Kidney (tissue), 22 donors: ENCODE measurements at places on chromosomes 1 and 21.

DNA sequence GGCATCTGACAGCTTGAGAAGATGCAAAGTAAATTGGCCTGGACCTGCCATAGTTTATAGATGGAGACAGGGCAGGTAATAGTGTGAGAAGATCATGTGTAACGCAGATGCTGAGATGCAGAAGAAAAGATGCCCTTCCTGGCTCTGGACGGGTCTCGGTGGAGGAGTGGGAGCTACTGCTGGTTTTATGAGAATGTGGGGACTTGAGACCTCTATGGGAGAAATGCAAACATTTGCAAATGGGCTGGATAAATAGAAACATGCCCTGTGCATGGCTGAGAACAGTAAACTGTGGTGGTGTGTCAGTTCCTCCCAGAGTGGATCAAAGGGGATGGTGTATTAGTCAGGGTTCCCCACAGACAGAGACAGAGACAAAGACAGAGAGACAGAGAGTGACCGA, 21.9 kb downstream of the UBASH3A start:
- DNase-seq, result no peak

DNA sequence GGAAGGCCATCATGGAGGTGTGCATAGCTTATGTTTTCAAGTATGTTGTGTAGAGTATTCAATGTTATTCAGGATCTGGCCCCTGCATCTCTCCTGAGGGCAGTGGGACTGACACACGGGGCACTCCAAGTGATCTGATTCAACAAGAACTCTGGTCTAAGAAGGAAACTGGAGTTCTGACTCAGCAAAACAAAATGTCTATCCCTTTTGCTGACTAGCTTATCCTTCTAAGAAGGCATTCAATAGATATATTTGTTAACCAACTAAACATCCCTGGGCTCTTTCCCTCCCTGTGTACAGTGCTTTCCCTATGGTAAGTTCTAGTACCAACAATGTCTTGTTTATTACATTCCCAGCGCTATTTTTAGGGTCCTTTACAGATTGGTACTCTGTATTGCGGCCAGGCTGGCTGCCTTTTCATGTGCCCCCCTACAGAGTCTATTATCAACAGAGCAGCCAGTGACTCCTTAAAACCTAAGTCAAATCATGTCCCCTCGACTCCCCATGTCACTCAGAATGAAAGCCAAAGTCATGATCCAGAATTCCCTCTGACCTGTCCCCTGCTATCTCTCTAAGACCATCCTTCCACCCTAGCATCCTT, 304.9 kb downstream of the KCNH1 start:
- DNase-seq, result no peak

DNA sequence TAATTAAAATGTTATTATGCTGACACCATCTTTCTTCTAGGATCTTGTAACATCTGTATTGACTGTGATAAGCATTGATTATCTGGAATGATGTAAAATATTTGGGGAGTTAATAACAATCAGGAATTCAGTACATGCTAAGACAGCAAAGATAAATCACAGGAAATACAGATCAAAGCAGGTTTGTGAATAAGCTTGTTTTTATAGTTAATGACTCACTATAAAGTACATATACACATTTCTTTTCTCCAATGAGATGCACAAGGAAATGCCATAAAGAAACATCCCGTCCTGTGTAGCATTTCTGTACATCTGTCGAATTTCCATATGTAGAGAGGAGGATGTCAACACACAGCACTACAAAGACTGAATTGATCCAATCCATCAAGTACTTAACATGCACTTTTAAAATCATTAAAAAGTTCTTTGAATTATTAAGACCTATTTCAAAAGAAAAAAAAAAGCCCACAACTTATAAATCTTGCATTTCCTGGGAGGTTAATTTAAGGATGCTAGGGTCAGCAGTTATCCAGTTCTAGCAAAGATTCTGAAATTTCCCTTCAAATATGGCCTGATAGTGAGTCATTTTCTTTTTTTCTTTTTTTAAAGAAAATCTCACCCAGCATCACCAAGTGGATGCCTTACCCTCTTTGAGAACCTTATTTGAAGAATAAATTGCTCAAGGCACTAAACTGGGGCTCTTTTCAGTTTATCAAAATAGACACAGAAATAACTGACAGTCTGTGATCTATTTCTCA, 243.2 kb upstream of the NR5A2 start:
- DNase-seq, result no peak

- no peak for DNase-seq
These were observed 69.2 kb upstream of the WLS start for GRCh38 chr1:68301471-68302001.

DNA sequence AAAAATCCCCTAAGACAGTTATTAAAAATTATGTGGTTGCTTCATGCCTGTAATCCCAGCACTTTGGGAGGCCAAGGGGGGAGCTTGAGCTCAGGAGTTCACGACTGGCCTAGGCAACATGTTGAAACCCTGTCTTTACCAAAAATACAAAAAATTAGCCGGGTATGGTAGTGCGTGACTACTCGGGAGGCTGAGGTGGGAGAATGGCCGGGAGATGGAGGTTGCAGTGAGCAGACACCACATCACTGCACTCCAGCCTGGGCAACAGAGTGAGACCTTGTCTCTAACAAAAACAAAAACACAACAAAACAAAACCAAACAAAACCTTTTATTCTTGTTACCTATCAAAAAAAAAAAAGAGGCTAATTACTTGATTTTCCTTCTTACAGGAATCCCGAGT, 2.1 kb downstream of the ELK4 start:
- no peak for DNase-seq

GRCh38 chr21:44601596-44602462, 1.4 kb downstream of the KRTAP10-7 start:
- no peak for DNase-seq

GRCh38 chr1:240691909-240692705, 80.2 kb upstream of the GREM2 start:
- peak; percentile 54 for DNase-seq

DNA sequence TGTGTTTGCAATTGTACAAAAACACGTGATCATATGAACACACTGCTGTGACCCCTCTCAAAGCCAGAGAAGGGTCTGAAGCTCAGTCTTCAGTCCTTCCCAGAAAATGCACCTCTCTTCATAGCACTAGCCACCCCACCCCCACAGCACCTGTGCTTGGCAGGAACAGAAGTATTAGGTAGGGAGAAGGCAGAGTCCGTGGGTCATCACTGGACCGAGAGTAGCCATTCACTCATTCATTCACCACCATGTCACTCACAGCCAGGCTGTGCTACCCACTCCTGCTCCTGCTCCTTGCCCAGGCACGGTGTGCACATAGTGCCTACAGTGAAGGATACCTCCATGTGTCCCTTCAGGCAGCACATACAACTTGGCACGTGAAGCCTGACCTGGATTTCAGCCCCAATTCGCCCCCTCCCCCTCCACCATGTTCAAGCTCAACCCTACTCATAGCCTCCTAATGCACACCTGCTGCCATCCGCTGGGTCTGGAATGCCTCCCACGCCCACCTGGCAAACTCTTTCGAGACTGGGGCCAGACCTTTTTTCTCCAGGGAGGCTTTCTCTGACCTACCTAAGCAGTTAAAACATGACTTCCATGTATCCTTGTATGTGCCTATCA, 81.9 kb upstream of the GALNT2 start:
- DNase-seq, result no peak

GRCh38 chr1:230867101-230867902, 1.0 kb downstream of the C1orf198 start:
- DNase-seq, result peak; percentile 36

- DNase-seq, result peak; percentile 54
These were observed 18.3 kb downstream of the CAPN2 start for GRCh38 chr1:223730479-223731132.

- DNase-seq, result no peak
These were observed 14.3 kb downstream of the TRIM11 start for GRCh38 chr1:228392111-228392936.

- DNase-seq, result no peak
These were observed 20.6 kb upstream of the CENPF start for GRCh38 chr1:214582289-214582891.

DNA sequence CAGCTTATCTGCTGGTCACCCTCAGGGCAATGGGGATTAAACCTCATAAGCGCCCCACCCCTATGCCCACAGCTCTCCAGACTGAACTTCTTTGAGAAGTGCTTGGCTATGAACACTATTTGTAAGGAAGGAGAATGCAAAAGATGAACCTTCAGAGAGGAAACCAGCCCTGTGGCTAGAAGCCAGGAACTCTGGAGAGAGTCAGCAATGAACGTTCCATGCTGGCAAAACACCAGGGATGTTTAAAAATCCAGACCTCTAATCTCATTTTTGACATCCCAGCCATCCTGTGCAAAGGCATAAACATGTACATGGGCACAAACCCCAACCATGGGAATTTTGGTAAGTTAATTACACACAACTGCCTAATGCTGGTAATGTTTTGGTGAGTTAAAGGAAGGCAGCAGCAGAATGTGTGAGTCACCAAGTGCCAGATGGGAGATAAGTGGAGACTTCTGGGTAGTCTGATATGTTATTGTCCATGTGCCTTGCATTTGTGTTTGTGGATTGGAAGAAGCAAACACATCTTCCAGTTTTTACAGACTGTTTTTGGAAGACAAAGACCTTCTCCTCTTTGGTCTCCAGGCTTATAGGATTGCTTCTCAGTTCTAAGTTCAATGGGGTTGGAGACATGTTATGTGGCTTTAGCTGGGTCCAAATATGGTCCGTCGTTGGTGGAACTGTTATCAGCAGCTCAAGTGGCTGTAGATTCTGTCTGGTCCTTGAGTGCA, 174.1 kb upstream of the ETV3 start:
- no peak for DNase-seq

DNA sequence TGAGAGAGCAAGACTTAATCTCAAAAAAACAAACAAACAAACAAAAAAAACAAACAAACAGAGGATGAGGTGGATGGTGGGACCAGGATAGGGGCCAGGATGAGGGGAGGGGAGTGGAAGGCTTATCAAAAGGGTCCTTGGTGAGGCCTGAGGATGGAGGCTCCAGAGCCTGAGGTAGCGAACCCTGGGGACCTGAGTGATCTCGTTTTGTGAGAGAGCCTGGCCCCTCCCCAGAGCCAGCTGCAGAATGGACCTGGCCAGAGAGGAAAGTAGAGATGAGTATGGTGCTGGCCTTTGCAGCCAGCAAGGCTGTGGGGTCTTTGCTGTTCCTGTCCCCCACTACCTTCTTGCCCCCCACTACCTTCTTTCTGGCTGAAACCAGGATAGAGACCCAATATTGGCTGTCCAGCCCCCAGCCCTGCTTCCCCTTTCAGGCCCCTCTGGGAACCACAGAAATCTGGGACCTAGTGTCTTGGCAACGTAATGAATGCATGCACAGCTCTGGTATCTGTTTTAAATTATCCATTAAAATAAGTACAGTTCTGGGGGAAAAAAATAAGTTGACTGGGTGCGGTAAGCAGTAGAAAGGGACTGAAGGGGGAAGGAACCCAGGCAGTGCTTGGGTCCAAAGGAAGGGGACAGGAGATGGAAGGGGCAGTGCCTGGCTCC, 1.1 kb upstream of the LMNA start:
- DNase-seq, result no peak

- DNase-seq, result no peak
These were observed 351.0 kb upstream of the VAMP3 start for GRCh38 chr1:7420098-7420445.

- DNase-seq, result no peak
These were observed 258.5 kb downstream of the BACH1 start for GRCh38 chr21:29557200-29557599.

- DNase-seq, result no peak
These were observed 5.5 kb upstream of the IFNGR2 start for GRCh38 chr21:33397717-33398116.

GRCh38 chr21:27505516-27505915, 538.6 kb upstream of the ADAMTS5 start:
- DNase-seq, result no peak

DNA sequence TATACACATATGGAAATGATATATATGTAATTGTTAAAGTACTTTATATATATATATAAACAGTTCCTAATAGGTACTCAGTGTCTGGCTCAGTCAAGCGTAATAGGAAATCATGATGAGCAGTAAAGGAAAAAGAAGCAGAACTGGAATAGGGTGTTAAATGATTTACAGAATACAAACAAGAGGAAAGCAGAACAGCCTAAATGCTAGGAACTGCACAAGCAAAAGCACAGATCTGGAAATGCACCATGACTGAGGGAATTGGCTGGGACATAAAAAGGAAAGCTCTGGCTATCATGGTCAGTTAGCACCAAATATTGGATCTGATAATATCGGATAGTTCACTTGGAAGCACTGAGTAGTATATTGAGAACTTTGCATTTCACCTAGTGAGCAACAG, 51.8 kb downstream of the SLC44A5 start:
- no peak for DNase-seq

- DNase-seq, result no peak
These were observed 8.9 kb upstream of the KCNJ15 start for GRCh38 chr21:38247738-38248510.

DNA sequence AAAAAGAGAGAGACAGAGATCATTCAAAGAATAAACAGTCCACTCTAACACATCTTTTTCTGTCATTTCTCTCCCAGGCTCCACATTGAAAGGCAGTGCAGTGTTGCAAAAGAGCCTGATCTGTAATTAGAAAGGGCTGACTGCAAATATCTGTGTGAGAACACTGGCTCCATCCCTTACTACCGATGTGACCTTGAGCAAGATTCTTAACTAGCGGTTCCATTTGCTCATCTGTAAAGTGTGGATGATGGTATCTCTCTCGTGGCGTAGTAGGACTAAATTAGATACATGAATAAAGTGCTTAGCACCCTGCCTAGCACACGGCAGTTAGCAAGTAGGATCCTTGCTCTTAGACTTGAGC, 26.9 kb upstream of the SLC44A3 start:
- DNase-seq, result no peak

DNA sequence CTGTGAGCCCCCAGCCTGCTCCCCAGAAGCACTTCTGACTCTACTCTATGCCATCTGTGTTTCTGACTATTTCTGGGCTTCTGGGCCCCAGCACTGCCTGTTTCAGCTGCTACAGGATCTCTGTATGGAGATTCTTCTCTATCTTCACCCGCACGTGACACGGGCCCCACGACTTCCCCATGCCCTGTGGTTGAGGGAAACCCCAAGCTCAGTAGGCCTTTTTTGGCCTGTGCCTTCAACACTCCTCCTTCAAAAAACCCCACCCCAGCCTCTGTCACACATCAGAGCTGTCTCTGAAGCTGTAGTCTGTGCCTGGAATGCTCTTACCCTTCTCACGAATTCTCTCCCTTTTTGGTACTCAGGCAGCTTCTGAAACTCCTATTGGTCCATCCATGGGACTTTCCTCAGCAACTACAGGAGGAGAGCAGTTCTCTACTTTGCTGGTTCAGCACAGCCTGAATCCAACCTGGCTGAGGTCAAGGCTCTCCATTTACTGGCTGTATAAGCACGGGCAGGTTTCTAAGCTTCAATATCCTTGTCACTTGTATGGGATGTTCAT, 2.0 kb upstream of the NID1 start:
- peak; percentile 30 for DNase-seq

GRCh38 chr21:43918385-43918947, 53.4 kb downstream of the AGPAT3 start:
- DNase-seq, result no peak

- DNase-seq, result no peak
These were observed 2.7 kb downstream of the PIK3CD start for GRCh38 chr1:9654051-9654833.

- DNase-seq, result no peak
These were observed 5.9 kb downstream of the TBX15 start for GRCh38 chr1:118982266-118982665.
